ENCODE measurements at places on chromosomes 1 and 21.

- DNase-seq = no peak
Observed at GRCh38 chr1:185880779-185881333, 146.7 kb downstream of the HMCN1 start.

DNA sequence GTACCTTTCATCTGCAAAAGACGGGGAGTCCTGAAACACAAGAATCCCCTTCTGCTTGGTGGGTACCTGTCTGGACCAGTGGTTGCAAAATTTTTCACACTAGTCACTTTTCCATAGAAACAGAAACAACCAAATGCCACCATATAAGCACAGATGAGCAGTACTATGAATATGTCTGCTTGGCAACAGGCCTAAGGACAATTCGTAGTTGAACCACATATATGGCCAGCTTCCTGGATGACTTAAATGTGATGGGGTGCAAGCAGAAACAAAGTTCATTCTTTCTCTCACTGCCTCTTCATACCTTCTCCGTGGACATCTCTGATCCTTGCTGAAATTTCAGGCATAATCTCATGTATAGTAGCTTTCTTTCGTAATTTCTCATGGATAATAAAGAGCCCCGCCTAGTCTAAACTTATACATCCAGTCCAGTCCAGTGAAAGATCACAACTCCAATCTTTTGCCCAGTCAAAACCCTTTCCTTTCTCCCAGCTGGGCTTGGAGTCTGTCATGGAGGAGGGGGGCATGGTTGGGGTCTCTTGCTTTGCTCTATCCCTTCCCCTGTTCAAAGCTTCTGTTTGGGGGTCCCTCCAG, 7.0 kb downstream of the FCAMR start:
- DNase-seq = no peak

- DNase-seq = no peak
Observed at GRCh38 chr21:27190601-27191000, 223.7 kb upstream of the ADAMTS5 start.

GRCh38 chr1:24390924-24391782, 22.4 kb downstream of the STPG1 start:
- peak; percentile 82 for DNase-seq

GRCh38 chr1:30287976-30288375, 435.4 kb downstream of the MATN1 start:
- no peak for DNase-seq

DNA sequence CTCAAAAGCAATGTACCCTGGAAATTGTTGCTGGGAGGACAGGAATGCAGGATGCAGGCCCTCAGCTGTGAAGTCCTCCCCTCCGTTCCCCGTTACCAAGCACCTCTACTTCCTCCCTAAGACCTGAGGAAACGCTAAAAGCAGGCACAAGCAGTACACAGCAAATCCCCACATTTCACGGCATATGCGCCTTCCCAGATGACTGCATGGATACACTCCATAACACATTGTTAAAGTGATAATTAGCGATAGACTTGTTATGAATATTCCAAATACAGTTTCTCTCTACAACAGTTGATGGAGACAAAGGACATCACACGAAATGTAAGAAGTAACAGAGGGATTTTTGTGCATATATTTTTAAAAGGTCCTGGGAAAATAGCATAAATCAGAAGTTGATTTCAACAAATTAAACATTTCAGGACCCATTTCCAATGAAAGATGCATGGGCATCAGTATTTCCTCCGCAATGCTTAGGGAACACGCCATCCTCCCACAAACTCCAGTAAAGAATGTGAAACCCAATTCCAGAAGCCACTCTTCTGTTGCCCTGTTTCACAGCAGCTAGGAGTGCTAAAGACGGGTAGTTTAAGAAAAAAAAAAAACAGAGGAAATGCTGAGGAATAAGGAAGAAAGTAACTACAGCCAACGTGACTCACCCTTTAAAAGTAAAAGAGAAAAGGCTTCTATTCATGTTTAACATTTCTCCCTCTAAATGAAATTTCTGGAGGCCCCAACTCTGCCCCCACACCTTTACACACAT, 75.5 kb downstream of the HIVEP3 start:
- DNase-seq = no peak

GRCh38 chr1:214331827-214332423, 51.0 kb downstream of the SMYD2 start:
- DNase-seq = peak; percentile 39

- no peak for DNase-seq
Observed at GRCh38 chr21:17416139-17416538, 96.7 kb upstream of the CXADR start.

DNA sequence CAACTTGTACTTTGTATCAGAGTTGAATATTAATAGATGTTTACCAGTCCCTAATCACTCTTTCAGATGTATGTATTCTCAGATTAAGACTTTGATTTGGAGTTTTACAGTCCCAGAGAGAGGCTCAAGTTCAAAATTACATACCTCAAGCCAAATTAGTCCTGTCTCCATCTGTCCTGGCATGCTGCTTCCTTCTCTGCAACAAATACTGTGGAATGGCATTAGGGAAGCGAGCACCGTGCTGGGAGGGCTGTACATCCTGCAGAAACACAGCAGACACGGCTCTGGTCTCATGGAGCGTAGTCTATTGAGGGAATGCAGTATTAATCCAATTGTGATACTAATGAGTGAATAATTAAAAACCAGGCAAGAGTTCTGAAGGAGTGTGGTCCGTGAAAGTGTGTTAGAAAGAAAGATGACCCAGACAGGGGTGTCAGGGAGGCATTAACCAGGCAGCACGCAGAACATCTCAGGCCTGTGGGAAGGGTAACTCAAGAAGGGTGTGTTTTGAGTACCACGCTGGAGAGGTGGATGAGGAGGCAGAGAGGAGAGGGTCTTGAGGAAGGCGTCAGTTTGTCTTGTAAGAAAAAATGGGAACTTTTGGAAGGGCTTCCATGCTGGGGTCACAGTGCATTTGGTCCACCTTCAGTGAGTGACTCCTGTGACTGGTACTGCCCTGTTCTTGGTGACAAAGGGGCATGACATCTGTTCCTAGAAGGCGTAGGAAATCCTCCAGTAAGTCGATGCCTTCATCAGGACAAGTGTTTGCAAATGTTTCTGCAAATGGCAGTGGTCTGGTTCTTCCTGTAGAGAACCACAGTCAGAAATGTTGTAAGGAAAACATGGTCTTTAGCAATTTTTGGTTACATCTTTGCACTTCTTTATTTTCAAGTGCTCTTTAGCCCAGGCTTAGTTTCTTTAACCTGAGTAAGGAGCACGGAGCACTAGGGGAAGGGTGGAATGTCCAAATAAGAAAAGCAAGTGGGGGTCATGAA, 1.6 kb downstream of the RAB4A start:
- DNase-seq = no peak

DNA sequence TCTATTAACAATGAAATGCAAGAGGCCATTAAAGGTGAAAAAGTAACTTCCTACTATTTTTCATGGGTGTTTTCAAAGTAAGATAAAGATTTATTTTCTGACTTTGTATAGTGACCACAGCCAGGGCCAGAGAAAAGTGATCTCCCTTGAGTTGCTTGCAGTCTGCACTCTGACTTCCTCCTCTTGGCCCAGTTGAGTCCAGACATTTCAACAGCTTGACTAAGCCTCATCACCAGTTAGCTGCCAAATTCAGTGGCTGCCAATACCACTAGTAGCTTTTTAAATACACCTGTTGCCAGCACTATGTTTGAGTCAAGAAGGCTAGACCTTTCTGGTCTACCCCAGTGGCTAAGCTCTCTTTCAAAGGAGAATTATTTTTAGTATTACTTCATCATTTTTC, 3.7 kb upstream of the NEK7 start:
- DNase-seq = peak; percentile 17

DNA sequence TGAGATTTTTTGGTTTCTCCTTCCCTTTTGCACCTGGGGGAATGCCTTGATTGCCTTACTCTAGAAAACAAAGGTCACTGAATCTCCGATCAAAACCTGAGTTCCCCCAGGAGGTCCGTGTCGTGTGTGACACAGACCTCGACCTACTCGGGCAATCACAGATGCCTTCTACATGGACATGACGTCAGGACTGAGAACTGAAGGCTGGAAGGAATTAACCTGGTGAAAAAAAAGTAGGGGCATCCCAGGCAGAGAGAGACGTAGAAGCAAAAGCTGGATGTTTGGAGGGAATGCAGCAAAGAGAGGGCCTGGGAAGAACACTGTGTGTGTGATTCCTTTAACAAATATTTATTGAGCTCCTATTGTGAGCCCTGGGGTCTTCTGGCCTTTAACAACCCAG, 178.0 kb downstream of the PRDM2 start:
- DNase-seq = no peak

DNA sequence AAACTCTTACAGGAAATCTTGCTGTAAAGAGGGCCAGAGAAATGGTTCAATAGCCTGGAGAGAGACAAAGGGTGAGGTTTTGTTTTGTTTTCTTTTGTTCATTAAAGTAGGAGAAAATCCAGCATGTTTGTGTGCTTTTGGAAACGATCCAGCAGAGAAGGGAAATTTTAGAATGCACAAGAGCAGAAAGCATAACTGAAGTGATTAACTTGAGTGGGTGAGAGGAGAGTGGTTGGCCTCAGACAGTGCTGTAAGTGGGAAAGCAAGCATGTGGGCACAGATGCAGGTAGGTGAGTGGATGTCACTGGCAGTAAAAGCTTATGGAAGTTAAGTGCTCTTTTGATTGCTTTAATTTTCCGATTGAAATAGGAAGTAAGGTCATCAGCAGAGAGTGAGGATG, 50.2 kb downstream of the EEIG2 start:
- DNase-seq = no peak

- no peak for DNase-seq
Observed at GRCh38 chr1:229436201-229436600, 2.3 kb upstream of the ACTA1 start.

DNA sequence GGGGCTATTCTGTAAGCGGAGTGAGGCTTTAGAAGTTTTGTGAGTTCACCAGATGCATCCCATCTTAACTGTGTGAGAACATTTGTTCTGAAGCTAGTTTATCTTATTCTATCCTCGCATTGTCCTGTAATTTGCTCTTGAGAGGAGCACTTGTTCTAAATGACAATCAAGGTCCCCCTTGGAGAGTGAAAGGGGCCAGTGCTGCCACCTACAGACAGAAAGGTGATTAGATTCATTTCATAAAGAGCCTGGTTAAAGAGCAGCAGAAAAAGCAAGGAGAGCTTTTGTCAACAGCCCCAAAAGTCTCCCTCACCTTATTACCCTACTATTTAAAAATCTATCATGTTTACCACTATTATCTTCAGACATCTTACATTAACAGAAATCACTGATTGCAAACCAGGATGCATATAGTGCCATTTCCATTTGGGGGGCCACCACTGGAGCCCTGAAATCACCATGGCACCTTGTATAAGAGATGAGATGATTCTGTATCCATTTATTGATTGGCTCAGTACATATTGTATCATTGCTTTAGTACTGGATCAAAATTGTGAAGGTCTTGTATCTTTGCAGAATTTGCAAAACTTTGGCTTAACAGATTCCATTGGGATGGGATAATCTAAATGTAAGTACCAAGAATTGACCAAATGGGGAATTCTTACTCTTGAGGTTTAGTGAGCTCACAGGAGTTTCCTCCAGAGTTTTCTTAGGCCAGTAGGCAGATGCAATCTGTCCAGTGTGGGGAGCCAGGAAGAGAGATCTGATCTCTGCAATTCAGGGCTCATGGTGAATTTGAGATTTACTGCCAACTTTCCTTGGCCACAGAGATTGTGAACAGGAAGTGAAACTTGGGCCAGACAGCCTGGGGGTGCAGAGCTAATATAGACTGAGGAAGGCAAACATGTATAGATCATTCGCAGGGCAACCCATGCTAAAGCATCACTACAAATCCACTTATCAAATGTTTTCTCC, 64.3 kb upstream of the TRABD2B start:
- DNase-seq = peak; percentile 53

GRCh38 chr21:20997311-20997635, 936 bp upstream of the NCAM2 start:
- DNase-seq = no peak

- DNase-seq = no peak
Observed at GRCh38 chr1:166145499-166145898, 21.3 kb downstream of the FAM78B start.

GRCh38 chr21:33124889-33125288, 54.9 kb downstream of the OLIG1 start:
- DNase-seq = no peak

- peak; percentile 41 for DNase-seq
Observed at GRCh38 chr1:35264871-35265270, 3.6 kb upstream of the ZMYM4 start.

GRCh38 chr1:94542088-94542870, 720 bp upstream of the F3 start:
- DNase-seq = no peak

GRCh38 chr1:201062511-201063091, 39.1 kb upstream of the KIF21B start:
- DNase-seq = no peak

- no peak for DNase-seq
Observed at GRCh38 chr1:150881331-150882070, 5.1 kb upstream of the ARNT start.

- DNase-seq = no peak
Observed at GRCh38 chr1:65992831-65993271, 200.2 kb downstream of the PDE4B start.

GRCh38 chr1:3402258-3403010, 52.0 kb upstream of the ARHGEF16 start:
- no peak for DNase-seq

DNA sequence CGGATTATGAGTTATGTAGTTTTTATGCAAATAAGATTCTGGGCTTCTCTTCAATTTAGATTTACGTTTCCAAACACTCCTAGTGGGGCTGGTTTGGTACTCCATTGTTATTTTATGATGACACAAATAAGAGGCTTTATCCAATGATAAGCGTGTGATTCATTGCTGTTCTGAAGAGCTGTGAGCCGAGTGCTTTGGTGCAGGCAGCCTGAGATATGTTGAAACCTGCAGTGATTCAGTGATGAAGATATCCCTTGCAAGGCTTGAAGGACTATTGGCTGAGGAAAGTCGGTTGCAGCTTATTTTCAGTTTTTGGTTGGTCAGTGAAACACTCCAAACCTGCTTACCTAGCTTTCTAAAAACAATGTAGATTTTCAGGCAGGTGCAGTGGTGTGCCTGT, 112.2 kb downstream of the RYR2 start:
- DNase-seq = no peak

GRCh38 chr1:64901663-64902062, 64.7 kb downstream of the JAK1 start:
- no peak for DNase-seq

DNA sequence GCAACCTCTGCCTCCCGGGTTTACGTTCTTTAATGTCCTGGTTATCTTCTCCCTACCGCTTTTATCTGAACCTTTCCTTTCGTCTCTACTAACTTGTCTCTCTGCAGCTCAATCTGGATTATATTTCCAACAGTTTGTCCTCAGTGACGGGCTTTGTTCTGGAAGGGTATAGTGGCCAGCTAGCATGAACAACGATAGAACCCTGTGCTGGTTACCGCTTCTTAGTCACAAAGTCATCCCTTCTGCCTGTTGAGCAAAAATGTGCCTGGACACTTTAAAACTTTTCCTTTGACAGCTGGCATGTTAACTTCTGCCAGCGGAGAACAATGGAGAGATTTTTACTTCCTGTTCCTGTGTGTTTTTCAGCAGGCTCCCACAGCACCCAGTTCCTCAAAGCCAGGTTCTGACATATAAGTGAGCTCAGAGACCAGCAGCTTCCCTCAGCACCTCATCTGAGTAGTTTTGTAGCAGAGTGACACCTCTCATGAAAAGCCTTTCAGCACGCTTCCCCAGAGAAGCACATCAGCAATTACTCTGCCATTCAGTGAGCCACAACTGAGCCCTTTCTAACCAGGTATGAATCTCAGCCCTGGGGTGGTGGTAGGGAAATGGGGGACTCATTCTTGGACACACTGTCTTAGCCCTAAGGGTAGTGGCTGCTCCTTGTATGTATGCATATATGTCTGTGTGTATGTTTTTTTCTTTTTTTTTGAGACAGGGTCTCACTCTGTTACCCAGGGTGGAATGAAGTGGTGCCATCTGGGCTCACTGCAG, 23.6 kb upstream of the CCDC17 start:
- DNase-seq = no peak

- DNase-seq = no peak
Observed at GRCh38 chr1:21853131-21853427, 41.0 kb downstream of the LDLRAD2 start.

Data from LoVo (cell line).